ENCODE measurements at places on chromosomes 11 and 22.

GRCh38 chr11:7605186-7605943 is 67.9 kb downstream of the CYB5R2 start:
- DNase-seq, result no peak

GRCh38 chr11:119531623-119532022 is 108.7 kb upstream of the THY1 start:
- no peak for DNase-seq

GRCh38 chr11:61971248-61972111 is 4.0 kb upstream of the FTH1 start:
- no peak for DNase-seq

DNA sequence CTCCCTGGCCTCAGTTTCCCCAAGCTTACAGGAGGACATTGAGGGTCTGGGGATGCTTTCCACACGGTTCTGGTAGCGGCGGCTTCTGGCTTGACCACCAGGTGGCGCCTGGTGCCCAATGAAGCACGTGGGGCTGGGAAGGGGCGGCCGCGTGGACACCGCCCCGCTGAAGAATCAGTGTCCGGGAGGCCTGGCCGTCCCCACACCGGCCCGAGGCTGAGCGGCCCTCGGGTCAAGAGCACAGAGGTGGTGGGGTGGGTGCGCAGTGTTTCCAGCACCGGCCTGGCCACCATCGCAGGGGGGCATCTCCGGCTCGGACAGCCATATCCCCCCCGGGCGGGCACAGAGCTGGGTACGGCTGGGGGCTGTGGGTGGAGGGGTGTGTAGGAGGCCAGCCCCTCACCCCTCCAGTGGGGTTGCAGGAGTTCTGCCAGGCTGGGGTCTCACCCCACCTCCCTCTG is 27.8 kb upstream of the PPARA start:
- DNase-seq, result peak; percentile 44

DNA sequence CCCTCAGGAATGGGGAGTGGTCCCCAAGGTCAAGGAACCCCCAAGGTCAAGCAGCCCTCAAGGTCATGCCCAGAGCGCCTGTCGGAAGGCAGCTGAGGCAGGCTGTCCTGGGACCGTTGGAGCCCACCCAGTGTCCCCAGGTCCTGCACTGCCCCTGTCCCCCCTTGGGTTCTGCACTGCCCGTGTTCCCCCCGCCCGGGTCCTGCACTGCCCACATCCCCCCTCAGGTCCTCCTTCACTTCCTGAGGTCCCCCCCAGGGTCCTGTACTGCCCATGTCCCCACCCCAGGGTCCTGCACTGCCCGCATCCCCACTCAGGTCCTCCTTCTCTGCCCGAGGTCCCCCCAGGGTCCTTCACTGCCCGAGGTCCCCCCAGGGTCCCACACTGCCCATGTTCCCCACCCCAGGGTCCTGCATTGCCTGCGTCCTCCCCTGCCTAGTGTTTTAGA is 1073.0 kb downstream of the BRD1 start:
- no peak for DNase-seq

DNA sequence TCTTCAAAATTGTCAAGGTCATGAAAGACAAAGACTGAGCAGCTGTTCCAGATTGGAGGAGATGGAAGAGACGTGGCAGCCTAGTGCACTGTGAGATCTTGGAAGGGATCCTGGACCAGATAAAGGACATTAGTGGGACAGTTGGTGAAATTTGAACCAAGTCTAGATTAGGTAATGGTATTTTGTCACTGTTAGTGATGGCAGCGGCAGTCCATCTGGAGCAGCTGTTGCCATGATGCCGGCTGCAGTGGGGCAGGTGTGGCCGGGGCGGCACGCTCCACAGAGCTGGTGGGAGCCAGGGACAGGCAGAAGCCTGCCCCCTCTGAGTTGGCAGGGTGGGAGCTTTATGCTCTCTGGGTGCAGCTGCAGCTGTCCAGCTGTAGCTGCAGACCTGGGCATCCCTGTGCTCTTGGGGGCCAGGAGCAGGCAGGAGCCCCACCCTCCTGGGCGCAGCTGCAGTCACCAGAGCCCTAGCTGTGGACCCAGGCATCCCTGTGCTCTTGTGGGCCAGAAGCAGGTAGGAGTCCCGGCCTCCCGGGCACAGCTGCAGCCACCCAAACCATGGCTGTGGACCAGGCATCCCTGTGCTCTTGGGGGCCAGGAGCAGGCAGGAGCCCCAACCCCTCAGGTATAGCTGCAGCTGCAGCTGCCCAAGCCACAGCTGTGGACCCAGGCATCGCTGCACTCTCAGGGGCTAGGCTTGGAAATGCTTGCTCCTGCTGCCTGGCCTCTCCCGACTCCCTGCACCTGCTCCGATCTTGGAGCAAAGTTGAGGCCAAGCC is 20.7 kb downstream of the DIXDC1 start:
- DNase-seq, result no peak

DNA sequence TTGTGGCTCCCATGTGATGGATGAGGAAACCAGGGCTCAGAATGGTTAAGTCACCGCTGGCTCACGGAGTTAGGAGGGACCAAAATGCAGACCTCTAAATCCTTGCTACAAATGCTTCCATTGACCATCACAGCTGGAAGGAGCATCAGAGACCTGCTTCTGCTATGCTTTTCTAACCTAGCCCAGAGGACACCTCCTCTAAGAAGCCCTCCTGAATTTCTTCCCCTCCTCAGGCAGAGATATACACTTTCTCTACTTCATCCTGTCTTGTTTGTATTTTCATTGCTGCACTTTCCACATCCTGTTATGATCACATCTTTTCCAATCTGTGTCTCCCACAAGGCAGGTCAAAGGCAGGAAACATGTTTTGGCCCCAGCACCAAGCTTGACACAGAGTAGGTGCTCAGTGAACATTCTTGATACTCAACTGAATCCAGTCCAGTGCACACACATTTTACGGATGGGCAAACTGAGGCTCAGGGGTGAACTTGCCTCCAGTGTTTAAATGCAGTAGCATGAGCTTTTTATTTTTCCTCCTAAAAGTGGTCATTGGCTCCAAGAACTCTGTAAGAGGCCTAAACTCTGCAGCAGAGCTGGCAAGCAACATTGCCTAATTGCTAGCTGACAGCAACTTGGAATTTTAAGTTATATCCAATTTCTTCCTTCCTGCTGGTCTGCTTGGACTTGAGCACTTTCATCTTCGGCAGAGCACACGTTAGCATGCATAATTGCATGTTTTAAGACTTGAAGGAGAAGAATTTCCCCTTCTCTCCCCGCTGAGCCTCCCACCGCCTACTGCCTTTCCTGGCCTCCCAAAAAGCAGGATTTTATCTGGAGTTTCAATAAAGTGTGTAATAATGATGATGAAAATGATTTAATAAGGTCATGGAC is 12.7 kb downstream of the SCUBE1 start:
- no peak for DNase-seq

- DNase-seq, result no peak
Observed at GRCh38 chr11:124551189-124551588, 7.7 kb upstream of the OR8B12 start.

DNA sequence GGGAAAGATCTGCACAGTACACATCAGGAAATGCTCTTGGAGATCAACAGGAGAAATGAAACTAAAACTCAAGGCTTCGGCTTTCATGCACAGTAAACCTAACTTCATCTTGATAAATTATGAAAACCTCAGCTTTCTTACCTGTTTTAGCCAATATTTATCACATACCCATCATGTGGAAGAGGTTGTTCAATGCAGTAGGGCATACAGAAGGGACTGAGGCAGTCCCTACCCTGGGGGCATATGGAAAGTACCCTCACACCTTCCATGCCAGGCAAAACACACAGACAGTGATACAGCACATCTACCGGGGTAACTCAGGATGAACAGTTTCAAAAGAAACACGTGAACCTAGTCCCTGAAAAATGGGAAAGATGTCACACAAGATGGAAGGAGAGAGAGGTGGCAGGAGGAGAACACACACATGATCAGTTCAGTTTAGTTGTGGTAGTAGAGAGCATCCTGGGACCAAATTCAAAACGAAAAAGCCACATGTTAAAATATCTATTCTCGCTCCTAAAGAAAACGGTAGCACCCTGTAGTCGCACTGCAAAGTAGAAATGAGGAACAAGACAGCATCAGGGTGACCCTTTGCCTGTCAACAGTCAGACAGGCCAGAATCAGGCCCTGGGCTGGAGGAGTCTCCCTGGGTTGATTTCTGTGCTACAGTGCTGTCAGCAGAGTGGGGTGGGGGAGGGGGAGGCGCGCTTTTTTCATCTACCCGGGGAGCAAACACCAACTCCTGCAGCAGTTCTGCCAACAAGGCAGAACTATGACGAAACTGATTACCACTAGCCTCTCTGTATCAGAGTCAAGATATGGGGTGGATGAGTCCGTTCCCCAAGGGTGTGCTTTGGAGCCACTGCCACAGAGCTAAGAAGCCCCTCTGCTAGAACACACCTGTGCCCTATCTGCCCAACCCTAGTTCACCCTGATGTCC is 1.3 kb downstream of the HIRA start:
- DNase-seq, result no peak

DNA sequence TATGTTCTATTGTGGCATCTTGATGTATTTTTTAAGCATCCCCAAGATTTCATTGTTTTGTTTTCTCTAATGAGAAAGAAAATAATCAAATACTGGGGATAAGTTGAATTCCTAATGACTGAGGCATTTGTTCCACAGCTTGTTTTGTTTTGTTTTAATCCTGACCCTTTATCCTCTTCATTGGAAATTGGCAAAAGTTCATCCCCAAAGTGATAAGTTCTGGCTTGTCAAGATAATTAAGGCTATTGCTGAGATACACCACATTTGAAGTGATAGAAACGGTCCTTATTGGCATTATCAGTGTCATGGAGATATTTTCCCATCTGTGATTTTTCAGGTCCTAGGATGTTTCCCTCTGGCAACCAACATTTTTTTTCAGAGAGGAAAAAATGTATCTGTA is 65.0 kb downstream of the SLC36A4 start:
- DNase-seq, result no peak

DNA sequence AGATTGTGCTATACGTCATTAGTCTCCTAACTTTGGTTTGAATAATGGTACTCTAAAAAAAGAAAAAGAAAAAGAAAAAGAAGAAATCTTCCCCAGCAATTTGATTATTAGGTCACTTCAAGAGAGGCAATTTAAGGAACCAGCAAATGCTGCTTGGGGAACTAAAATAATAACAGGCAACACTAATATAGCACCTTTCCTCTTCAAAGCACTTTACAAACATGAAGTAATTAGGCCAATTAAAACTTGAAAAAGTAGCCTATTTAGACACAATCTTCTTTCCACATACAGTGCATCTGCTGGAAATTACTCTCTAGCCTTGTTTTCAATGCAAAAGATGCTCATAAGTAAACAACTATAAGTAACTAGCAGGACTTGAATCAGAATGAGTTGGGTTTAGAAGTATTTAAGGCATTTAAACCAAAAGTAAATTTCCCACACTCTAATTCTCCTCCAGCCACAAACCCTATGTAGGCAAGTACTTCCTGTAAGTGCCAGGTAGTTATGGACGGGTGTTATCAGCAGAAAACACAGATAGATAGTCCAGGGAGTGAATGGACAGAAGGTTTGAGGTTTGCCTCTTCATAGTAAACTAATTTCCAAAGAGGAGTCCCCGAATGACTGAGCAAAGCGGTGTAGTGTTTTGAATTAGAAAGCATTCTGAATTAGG is 44.5 kb downstream of the LRRC4C start:
- DNase-seq, result no peak

DNA sequence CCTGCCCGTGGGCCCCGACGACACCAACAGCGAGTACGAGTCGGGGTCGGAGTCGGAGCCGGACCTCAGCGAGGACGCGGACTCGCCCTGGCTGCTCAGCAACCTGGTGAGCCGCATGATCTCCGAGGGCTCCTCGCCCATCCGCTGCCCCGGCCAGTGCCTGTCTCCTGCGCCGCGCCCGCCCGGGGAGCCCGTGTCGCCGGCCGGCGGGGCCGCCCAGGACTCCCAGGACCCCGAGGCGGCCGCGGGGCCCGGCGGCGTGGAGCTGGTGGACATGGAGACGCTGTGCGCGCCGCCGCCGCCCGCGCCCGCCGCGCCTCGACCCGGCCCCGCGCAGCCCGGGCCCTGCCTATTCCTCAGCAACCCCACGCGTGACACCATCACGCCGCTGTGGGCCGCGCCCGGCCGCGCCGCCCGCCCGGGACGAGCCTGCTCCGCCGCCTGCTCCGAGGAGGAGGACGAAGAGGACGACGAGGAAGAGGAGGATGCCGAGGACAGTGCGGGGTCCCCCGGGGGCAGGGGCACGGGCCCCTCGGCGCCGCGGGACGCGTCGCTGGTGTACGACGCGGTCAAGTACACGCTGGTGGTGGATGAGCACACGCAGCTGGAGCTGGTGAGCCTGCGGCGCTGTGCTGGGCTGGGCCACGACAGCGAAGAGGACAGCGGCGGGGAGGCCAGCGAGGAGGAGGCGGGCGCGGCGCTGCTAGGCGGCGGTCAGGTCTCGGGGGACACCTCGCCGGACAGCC is 3.8 kb downstream of the MAPK8IP2 start:
- DNase-seq, result no peak

GRCh38 chr11:125982348-125982730 is 36.5 kb downstream of the VSIG10L2 start:
- no peak for DNase-seq

- DNase-seq, result no peak
Observed at GRCh38 chr11:44275961-44276550, 33.9 kb downstream of the ALX4 start.

- DNase-seq, result no peak
Observed at GRCh38 chr11:1075341-1075911, 752 bp downstream of the MUC2 start.

GRCh38 chr11:121591405-121592033 is 138.8 kb upstream of the SORL1-AS1 start:
- DNase-seq, result peak; percentile 34

DNA sequence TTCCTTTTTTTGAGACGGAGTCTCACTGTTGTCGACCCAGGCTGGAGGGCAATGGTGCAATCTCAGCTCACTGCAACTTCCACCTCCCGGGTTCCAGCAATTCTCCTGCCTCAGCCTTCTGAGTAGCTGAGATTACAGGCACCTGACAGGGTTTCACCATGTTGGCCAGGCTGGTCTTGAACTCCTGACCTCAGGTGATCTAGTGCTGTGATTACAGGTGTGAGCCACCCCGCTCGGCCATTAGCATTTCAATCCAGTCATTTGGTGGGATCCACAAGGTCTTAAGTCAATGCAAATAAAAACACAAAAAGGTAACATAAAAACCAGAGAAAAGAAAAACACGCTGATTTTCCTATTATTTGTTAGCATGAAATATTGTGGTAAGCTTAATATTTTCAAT is 1227.2 kb upstream of the TENM4 start:
- DNase-seq, result no peak
